ENCODE measurements at places on chromosomes 5 and 9. TPM values are rescaled to one million over a fixed set of nuclear protein-coding genes. Genes with fewer than 3 reads are reported as not detected.

Gene CAMK4
- total RNA-seq, result 3.2 TPM

Gene MAMDC4
- total RNA-seq, result 2.7 TPM

DNA sequence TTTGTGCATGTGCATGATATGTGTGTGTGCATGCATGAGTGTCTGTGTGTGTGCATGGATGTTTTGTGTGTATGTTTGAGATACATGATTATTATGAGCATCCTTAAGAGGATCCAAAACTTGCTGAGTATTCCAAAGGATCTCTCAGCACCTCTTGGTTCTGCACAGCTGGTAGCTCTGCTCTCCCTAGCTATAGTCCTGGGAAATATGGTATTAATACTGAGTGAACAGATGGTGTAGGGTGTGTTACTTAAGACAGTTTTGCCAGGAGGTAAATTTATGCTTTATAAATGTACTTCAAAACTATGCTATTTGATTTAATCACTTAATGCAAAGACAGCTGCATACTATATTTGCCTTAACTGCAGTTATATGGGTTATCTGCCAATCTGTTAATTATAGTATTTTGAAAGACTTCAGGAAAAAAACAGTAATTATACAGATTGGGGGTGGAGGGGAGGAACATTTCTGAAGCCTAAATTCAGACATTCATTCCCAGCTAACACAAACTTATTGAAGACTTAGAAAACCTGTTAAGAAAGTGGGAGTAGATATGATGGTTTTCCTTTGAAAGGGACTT is 215.5 kb downstream of the MPDZ start:
- H3K27me3 ChIP-seq, result no peaks in the 10 kb centered on the region
- DNase-seq, result no peak
- no peak overlapping the region for H3K4me3 ChIP-seq
- no peaks in the 10 kb centered on the region for H3K4me1 ChIP-seq

GRCh38 chr5:177320879-177321278 is 9.2 kb upstream of the MXD3 start:
- peaks cover 64% of the 10 kb centered on the region for H3K36me3 ChIP-seq
- no peaks in the 10 kb centered on the region for H3K27me3 ChIP-seq
- no peaks in the 10 kb centered on the region for H3K4me1 ChIP-seq
- H3K27ac ChIP-seq, result no peak overlapping the region
- DNase-seq, result no peak

Gene MEGF10
- 1.1 TPM for total RNA-seq

GRCh38 chr5:180647941-180648500 is 1.4 kb downstream of the FLT4 start:
- no peaks in the 10 kb centered on the region for H3K36me3 ChIP-seq
- H3K27me3 ChIP-seq, result peaks cover 4% of the 10 kb centered on the region
- H3K4me3 ChIP-seq, result no peak overlapping the region
- H3K27ac ChIP-seq, result no peak overlapping the region
- DNase-seq, result no peak
- H3K4me1 ChIP-seq, result peaks cover 15% of the 10 kb centered on the region

DNA sequence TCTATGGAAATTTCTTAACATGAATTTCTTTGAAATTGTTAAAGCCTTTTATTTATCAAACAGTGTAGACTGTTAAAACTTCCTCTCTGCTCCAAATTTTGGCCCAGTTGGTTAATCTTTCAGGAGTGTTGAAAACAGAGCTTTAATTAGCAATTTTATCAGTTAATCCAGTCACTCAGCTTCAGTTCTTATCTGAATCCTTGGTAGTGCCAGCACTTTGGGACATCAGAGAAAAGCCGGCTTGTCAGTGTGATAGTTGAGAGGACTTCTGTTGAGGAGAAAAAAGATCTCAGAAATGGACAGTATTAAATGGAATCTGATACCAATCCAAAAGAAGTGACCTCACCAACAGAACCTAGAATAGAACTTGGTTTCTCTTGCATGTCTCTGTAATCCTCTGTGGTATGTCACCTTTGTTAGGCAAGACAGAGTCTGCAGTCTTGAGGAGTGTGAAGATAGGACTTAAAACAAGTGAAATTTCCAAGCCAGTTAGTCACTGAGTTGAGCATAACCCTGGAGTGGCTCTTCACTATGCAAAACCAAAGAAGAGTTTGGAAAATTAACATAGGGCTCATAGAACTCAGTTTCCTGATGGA is 251.8 kb downstream of the NNT start:
- DNase-seq, result no peak
- no peak overlapping the region for H3K4me3 ChIP-seq
- H3K36me3 ChIP-seq, result no peaks in the 10 kb centered on the region
- H3K4me1 ChIP-seq, result no peaks in the 10 kb centered on the region

- no peaks in the 10 kb centered on the region for H3K27me3 ChIP-seq
- peaks cover 12% of the 10 kb centered on the region for H3K4me1 ChIP-seq
- no peak for DNase-seq
Observed at GRCh38 chr5:15003511-15003920, 131.9 kb upstream of the ANKH start.

- H3K27me3 ChIP-seq, result no peaks in the 10 kb centered on the region
- H3K4me1 ChIP-seq, result no peaks in the 10 kb centered on the region
- no peak overlapping the region for H3K4me3 ChIP-seq
- DNase-seq, result no peak
- no peaks in the 10 kb centered on the region for H3K36me3 ChIP-seq
Observed at GRCh38 chr5:105924366-105924765, 1746.4 kb downstream of the EFNA5 start.

Gene PPP3R2
- total RNA-seq, result not detected

- H3K36me3 ChIP-seq, result no peaks in the 10 kb centered on the region
- no peak overlapping the region for H3K4me3 ChIP-seq
- no peak overlapping the region for H3K27ac ChIP-seq
- DNase-seq, result no peak
- H3K27me3 ChIP-seq, result no peaks in the 10 kb centered on the region
Observed at GRCh38 chr9:114803479-114804265, 2.2 kb downstream of the TNFSF15 start.

GRCh38 chr9:117218951-117219350 is 195.9 kb downstream of the ASTN2 start:
- H3K27me3 ChIP-seq, result no peaks in the 10 kb centered on the region
- no peak overlapping the region for H3K4me3 ChIP-seq
- no peaks in the 10 kb centered on the region for H3K4me1 ChIP-seq
- no peaks in the 10 kb centered on the region for H3K36me3 ChIP-seq
- DNase-seq, result no peak
- H3K27ac ChIP-seq, result no peak overlapping the region

DNA sequence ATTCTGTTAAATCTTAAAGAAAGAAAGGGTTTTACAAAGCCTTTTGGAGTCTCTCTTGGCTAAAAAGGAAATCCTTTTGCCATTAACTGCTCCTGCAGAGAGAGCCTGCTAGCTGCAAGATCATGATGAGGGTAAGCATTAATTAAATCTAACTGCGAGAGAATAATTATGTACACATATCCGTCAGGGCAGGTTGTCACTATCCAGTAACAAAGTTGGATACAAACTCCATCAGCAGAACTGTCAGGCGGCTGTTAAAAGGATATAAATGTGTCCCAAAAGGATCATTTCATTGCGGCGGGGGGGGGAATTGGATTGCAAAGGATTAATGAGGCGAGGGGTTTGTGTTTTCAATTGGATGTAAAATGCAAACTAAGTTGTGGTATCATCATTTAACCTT is 289.3 kb downstream of the ASTN2 start:
- no peak overlapping the region for H3K27ac ChIP-seq
- no peaks in the 10 kb centered on the region for H3K27me3 ChIP-seq
- DNase-seq, result no peak
- H3K36me3 ChIP-seq, result no peaks in the 10 kb centered on the region
- no peaks in the 10 kb centered on the region for H3K4me1 ChIP-seq
- H3K4me3 ChIP-seq, result no peak overlapping the region

DNA sequence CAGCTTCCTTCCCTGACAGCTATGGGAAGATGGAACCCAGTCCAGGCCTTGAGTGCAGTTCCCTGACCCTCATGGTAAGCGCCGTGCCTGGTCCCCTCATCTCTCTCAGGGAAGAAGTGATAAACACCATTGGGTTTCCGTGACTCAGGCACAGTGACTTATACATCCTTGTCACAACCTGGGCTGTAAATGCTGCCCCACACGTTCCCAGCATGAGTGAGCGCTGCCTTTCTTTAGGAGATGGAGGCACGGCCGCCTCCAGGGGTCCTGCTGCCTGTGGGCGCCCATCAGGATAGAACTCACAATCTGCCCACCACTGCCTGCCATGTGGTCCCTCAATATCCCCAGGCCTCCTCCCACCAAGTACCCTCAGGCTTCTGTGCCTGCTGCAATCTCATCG is 8.3 kb upstream of the NKD2 start:
- peaks cover 82% of the 10 kb centered on the region for H3K27me3 ChIP-seq
- H3K4me3 ChIP-seq, result no peak overlapping the region
- H3K27ac ChIP-seq, result no peak overlapping the region
- DNase-seq, result no peak

All from esophagus squamous epithelium (tissue), 5 donors.